T-cell (primary cell): ENCODE measurements at places on chromosomes 13 and 19.

- DNase-seq = no peak
These were observed 21.6 kb downstream of the CPAMD8 start for GRCh38 chr19:17005000-17005399.

GRCh38 chr13:30032263-30032662 lies 181.8 kb upstream of the UBL3 start:
- DNase-seq = no peak

DNA sequence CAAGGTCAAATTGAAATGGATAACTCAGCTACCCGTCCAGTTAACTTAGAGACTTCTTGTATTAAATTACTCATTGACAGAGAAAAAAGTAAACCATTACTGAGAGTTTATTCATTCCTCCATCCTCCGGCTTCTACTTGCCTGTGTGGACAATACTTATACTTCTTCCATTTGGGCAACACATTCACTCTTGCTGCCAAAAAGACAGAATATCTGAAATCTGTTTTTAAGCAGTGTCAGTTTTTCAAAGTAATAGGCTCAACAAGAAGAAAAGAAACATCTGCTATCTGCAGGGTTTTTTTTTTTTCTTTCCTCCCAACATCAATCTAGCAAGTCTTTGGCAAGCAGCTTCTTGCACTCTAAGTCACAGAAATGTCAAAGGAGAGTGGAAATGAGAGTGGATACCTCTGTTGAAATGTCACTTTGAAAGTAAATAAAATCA lies 1142.8 kb downstream of the PCDH9 start:
- no peak for DNase-seq

DNA sequence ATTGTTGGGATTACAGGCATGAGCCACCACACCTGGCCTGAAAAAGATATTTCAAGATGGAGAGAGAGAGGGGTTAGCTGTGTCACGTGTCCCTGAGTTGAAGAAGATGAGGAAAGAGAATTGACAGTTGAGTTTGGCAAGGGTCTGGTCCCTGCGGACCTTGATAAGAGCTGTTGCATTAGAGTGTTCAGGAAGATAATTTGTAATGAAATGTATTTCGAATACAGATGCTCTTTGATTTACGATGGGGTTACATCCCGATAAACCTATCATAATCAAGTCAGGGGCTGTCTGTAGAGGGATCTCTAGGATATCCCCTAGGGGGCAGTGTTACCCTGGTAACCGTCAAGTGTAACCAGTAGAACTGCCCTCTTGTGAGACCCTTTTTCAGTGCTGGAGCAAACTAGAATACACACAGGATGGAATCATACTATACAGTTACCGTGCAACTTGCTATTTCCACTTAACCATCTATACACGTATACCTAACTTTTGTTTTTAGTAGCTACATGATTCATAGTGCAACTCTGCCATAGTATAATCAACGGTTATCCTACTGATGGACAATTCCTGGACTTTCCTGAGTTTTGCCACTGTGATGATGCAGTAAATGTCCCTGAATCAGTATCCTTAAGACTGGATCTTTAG lies 1.5 kb upstream of the ELOF1 start:
- DNase-seq = peak; percentile 60

DNA sequence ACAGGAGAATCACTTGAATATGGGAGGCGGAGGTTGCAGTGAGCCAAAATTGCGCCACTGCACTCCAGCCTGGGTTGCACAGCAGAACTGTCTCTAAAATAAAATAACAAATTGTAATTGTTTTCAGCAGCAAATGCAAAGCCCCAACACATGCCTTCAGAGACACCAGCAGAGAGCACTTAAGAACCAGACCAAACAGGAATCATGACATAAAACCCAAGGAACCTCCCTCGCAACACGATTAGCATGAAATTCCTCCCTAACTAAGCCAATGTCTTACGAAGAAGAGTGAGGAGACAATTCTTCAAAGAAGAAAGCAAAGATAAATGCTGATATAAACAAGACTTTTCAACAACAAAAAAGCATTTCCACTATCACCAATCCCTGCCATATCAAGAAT lies 40.1 kb downstream of the PSPC1 start:
- no peak for DNase-seq

- no peak for DNase-seq
These were observed 15.0 kb downstream of the NUFIP1 start for GRCh38 chr13:44974056-44974793.

- no peak for DNase-seq
These were observed 463.2 kb upstream of the ATXN8OS start for GRCh38 chr13:69644447-69644846.

GRCh38 chr13:65330691-65331090 lies 1899.4 kb downstream of the PCDH9 start:
- no peak for DNase-seq

- DNase-seq = no peak
These were observed 21.4 kb downstream of the LCP1 start for GRCh38 chr13:46160471-46161066.

DNA sequence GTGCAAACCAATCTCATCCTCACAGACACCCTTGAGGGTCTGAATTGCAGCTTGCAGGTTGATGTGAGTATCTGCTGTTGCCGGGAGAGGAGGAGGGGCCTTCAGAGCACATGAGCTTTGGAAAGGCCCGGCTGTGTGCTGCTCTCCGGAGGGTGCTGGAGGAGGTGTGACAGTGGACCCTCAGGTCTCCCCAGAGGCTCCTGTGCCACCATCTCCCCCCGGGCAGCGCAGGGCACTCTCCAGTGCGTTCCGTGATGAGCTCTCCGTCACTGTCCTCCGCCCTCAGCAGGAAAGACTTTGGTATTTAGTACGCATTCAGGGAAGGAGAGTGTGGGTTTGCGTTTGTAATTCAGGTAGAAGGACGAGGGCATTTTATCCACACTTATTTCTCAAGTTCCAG lies 20.0 kb downstream of the LAMP1 start:
- no peak for DNase-seq

GRCh38 chr13:70311191-70311590 lies 202.9 kb upstream of the KLHL1 start:
- DNase-seq = no peak

- DNase-seq = no peak
These were observed 83.4 kb upstream of the GPR183 start for GRCh38 chr13:99390601-99391000.

DNA sequence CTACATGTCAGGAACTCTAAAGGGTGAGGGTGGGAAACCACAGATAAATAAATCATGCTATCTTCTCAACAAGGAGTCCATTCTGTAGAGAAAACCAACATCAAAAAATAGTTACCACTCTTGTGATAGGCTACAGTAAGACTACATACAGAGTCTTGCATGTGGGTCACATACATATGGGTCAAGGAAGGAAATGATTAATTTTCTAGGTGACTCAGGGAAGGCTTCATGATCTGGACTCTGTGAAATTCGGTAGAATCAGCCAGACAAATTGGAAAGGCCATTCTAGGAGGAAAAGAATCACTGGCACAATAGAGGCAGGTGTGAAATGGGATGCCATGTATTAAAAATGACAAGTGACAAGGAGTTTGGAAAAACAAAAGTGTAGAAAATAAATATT lies 638.9 kb downstream of the LIG4 start:
- DNase-seq = no peak

GRCh38 chr13:83515268-83516015 lies 366.8 kb downstream of the SLITRK1 start:
- no peak for DNase-seq

GRCh38 chr13:44307255-44307654 lies 66.4 kb upstream of the SERP2 start:
- no peak for DNase-seq

DNA sequence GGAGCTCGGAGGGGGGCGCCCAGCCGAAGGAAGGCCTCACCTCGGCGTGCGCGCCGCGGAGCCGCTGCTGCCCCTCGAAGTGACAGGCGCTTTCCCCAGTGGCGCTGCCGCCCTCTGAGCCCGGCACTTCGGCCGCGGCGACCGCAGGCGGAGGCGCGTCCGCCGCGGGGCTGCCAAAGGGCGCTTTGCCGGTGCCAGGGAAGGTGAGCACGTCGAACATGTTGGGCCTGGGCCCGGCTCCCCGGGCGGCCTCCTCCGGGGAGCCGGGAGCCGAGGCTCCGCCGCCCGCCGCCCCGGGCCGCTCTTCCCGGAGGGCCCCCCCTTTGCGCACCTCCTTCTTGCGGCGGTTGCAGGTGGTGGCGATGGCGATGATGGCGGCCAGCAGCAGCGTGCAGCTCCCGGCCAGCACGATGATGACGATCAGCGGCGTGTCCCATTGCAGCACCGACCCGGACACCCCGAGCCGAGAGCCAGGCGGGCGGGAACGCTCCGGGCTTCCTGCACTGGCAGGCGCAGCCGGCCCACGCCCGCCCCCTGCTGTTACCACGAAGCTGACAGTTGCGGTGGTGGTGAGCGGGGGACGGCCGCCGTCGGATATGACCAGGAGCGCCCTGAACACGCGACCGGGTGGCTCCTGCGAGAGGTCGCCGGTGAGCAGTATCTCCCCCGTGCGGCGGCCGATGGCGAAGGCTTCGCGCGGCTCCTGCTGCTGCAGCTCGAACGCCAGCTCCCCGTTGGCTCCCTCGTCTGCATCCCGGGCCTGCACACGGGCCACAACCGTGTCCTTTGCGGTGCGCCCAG lies 2.5 kb downstream of the PCDH8 start:
- DNase-seq = no peak

DNA sequence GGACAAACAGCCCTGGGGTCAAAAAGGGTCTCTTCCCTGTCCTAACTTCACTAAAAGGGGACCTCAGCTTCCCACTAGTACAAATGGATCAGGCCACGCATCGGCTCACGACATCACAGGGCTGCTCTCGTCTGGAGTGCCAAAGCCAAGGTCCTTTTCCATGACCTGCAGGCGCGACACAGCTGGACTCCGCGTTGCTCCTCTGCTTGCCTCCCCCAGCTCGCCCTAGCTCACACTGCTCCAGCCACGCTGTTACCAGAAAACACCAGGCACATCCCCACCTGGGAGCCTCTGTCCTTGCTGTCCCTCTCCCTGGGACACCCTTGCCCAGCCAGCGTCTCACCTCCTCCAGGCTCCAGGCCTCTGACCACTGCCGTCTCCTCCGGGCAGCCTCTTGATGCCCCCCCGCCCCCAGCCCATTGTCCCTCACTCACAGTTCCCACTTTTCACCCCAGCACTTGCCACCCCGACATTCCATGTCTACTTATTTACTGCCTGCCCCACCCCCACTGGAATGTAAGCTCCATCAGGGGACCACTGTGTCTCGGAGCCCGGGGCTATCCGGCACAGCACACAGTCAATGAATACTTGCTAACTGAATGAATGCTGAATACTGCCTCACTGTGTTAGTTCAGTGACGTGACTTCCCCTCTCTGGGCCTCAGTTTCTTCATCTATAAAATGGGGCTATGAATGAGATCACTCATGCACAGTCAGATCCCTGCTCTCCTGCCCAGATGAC lies 20.7 kb downstream of the AKT2 start:
- no peak for DNase-seq

- DNase-seq = no peak
These were observed 97.4 kb downstream of the FREM2 start for GRCh38 chr13:38784036-38784880.

- no peak for DNase-seq
These were observed 58.7 kb upstream of the ALOX5AP start for GRCh38 chr13:30676672-30677071.

- no peak for DNase-seq
These were observed 15.2 kb downstream of the ZSCAN5C start for GRCh38 chr19:56217039-56217949.

- peak; percentile 78 for DNase-seq
These were observed 368.4 kb downstream of the KLF12 start for GRCh38 chr13:73765651-73766384.

- no peak for DNase-seq
These were observed 2166.4 kb downstream of the PCDH9 start for GRCh38 chr13:65063753-65064152.

DNA sequence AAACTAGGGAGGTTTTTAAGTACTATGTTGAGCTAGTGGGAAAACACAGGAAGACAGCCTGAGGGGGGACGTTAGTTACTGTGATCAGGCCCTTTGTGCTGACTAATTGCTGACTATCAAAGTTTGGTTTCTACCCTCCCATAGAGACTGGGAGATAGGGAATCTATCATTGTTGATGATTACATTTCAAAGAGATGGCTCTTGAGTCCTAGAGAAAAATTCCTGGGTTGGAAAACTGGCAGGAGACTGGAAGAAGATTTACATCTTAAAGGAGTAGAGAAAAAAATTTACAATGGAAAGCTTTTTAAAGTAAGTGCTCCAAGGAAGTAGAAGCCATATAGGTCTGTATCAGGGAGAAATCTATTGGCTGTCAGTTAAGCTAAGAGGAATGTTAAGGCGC lies 522.0 kb upstream of the KLHL1 start:
- no peak for DNase-seq

DNA sequence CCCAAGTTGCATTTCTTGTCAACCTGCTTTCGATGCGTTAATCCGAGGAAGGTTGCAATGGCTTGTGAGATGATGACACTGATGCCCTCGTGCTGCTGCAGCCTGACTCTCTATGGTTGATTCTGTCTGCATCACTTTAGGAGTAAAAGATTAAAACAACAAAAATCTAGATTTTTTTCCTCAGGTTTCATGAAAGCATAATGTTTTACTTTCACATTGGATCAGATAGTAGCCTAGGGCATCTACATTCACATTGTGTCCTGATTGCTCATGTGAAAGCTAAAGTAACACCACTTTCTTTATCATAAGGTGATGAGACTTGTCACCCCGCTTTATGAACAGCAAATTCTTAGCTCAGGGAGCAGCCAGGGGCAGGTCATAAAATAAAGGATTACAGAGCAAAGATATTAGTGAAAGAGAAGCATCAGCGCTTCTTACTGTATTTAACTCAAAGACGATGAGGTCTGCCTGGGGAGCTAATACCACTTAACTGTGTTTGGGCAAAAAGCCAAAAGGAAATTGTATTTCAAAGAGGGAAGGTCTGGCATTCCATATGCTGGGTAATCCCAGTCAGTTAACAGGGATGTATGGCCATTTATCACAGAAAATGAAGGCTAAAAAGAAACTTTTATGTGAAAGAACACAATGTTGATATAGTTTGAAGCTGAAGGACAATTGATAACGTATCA lies 270.5 kb downstream of the GPC6 start:
- DNase-seq = no peak

DNA sequence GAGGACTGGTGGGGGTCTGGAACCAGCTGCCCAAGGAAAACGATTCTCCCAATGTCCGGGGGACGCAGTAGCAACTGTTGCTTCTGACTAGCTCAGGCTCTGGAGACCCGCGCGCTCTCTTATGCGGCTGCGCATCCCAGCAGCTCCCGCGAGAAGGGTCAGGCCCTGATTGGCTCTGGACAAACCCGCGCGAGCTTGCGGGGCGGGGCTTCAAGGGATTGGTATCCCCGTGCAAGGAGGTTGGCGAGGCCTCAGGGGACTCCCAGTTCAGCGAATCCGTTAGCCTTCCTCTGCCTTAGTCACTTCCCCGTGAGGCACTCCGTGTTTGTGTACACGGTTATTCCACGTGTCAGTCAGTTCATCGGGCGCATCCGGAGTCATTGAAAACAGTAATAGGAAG lies 20.2 kb downstream of the SIGLECL1 start:
- DNase-seq = no peak

- DNase-seq = no peak
These were observed 4.4 kb upstream of the ATP1A3 start for GRCh38 chr19:41998246-41999020.

GRCh38 chr19:51138549-51138979 lies 3.5 kb upstream of the SIGLEC7 start:
- DNase-seq = no peak

GRCh38 chr19:17086120-17086519 lies 10.5 kb downstream of the MYO9B start:
- no peak for DNase-seq
